Esophagus squamous epithelium (tissue), 5 donors: ENCODE measurements at places on chromosomes 2 and 18.

GRCh38 chr2:58701688-58702301 is 460.7 kb upstream of the FANCL start:
- DNase-seq = no peak

GRCh38 chr2:13638181-13638580 is 921.4 kb downstream of the TRIB2 start:
- no peak for DNase-seq

DNA sequence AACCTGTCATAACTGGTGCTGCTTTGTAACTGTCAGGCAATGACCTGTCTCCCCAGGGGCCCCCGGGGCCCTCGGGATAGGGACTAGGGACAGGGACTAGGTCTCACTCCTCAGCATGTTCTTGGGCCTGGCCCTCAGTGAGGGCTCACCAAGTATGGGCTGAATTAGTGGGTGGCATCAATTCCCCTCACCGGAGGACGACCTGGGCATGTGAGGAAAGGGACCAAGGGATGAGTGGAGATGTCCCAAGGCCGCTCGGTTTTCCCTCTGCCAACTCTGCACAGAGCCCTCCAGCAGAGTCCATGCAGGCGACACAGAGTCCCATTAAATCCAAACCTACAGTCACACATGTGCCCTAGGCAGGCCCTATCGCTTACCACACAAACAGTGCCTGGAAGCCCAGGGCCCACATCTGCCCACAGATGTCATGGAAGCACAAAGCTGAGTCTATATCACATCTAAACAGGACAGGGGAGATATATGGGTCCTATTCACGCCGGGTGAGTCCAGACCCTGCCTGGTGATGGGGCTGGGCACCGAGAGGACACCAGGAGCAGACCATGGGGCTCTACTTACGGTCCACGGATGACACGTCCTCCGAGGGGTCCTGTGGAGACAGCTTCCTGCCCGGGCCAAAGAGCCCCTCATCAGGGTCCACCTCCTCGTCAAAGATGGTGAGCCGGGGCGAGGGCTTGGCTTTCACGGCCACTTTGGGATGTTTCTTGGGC is 26.6 kb downstream of the HS1BP3 start:
- DNase-seq = no peak

DNA sequence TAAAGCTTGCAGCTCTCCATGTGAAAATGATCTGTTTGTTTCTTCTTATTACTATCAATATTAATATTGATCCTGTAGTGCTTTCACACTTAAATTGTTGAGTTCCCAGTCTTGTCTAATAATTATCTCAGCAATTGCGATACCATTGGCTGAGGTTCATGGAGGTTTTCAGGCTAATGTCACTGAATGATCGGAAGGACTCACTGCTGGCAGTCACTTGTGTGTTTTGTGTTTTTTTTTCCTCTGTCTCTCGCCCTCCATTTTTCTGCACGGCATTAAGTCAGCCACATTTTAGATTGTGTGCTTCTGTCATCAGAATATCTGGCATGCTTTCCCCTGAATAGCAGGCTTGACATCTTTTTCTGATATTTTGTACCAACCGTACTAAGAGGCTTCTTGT is 43.7 kb downstream of the AGAP1 start:
- no peak for DNase-seq

- DNase-seq = no peak
Observed at GRCh38 chr2:226703514-226703913, 96.1 kb downstream of the IRS1 start.

DNA sequence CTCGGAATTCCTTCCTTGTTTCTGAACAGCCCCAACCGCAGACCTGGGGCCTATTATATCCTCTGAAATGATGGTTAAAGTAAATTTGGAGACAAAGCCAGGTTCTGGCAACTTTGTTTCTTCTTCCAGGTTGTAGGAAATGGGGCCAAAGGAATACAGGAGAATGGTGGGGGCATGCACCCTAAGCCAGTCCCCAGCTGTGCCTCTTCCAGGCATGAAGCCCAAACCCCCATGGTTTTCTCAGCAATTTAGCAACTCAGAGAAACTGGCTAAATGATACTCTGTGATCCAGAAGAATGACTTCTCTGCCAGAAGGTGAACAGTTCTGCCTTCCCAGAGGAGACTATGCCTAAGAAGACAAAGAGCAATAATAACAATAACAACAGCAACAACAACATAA is 635.0 kb upstream of the FANCL start:
- no peak for DNase-seq

- DNase-seq = no peak
Observed at GRCh38 chr18:8705238-8705960, at the start of gene MTCL1. TSS of gene MTCL1 (plus strand) at chr18:8705556. CDS start at chr18:8705661, 105 bp downstream.

- DNase-seq = no peak
Observed at GRCh38 chr2:28835781-28836180, 25.1 kb downstream of the SPDYA start.

- DNase-seq = no peak
Observed at GRCh38 chr2:206415618-206416243, 27.6 kb upstream of the ADAM23 start.

DNA sequence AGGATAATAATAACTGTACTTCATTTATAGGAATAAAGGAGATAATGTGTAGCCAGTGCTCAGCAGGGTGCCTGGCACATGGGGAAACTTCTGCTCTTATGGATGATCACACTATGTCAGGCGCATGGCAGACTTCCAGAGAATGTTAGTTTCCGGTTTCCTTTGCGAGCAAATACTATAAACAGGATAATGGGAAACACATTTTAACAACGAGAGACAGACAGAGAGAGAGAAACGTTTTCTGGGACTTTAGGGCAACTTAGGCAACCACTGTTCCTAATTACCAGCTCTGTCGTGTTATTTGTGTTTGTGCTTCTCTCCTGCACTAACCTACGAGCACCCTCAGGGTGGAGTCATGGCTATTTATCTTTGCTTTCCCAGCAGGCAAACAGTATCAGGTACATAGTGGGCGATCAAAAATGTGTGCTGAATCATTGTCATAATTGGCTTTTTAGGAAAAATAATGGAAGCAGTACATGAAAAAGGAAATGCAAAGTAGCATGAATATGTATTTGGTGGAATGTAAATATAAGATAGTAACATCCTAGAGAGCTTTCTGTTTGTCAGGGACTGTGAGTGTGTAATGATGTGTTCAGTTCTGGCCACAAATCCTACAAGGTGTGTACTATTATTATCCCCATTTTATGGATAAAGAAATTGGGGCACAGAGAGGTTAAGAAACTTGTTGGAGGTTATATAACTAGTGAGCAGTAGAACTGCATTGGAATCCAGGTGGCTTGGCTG is 36.8 kb upstream of the IGFBP2 start:
- DNase-seq = no peak

DNA sequence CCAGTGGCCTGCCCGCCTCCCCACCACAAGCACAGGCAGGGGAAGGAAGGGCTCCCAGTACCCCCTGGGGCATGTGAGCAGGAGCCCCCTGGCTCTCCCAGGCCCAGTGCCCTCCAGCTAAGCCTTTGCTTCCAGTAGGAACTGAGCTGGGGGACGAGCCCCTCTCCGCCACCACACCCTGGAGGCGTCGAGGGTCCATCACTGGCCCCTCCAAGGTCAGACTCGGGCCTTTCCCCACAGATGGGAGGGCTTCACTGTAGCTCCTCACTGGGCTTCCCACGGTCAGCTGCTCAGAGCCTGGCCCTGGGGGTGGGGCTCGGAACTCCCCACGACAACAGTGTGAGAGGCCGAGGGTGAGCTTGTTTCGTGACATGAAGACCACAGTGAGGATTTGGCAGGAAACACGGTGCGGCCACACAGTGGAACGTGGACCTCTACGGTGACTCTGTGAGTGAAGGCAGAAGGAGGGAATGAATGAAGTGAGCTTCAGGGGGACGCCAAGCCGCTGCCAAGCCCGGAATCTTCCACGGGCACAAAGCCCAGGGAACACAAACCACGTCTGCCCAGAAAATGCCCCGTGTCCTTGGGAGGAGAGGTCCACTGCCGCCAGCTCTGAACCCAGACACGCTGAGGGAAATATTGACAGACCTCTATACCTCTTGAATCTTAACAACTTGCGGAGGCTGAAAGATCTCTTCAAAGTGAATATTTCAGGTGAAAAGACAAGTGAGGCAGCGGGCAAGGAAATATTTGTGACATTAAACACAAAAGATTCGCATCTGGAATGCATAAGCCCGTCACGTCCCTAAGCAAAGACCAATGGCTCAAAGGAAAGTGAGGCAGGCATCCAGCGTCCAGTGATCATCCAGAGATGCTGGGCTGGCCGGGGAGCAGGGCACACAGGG is 144.8 kb upstream of the GPC1 start:
- DNase-seq = no peak

GRCh38 chr2:116489944-116490343 is 1324.5 kb upstream of the DDX18 start:
- DNase-seq = no peak

- no peak for DNase-seq
Observed at GRCh38 chr2:207311316-207312005, 145.7 kb upstream of the KLF7 start.

DNA sequence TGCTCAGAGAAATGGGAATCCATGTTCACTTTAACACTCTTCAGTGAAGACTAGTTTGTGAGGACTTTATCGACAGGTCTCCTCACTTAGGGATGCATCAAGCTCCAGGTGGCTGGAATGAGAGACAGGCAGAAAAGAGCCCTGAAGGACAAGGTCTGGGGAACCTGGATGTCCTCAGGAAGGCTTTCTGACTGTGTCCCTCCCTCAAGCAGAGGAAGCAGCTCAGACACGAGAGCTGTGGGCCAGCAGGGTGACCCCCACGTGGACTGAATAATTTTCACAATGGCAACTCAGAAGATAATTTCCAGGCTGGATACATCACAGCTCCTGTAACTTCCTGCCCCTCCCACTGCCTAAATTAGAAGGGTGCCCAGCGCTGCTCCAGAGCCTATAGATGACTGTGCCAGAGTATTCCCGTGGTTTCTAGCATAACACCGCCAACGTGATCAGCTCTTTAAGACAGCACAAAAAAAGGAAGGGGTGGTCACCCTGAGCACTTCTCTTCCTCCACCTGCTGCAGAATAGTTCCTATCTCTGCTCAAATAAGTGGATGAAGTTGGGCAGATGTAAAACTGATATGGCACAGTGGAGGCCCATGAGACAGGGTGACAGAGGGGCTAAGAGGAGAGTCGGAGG is 25.7 kb upstream of the NCK2 start:
- DNase-seq = no peak

- DNase-seq = no peak
Observed at GRCh38 chr2:74391209-74391579, 11.1 kb upstream of the DCTN1 start.

DNA sequence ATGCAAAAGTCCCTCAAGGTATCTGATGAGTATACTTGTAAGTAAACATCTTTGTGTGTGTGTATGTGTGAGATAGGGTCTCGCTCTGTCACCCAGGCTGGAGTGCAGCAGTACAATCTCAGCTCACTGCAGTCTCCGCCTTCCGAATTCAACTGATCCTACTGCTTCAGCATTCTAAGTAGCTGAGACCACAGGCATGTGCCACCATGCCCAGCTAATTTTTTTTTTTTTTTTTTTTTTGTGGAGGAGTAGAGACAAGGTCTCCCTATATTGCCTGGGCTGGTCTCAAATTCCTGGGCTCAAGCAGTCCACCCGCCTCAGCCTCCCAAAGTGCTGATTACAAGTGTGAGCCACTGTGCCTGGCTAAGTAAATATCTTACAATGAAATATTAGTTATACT is 23.2 kb downstream of the ADAM17 start:
- DNase-seq = no peak

DNA sequence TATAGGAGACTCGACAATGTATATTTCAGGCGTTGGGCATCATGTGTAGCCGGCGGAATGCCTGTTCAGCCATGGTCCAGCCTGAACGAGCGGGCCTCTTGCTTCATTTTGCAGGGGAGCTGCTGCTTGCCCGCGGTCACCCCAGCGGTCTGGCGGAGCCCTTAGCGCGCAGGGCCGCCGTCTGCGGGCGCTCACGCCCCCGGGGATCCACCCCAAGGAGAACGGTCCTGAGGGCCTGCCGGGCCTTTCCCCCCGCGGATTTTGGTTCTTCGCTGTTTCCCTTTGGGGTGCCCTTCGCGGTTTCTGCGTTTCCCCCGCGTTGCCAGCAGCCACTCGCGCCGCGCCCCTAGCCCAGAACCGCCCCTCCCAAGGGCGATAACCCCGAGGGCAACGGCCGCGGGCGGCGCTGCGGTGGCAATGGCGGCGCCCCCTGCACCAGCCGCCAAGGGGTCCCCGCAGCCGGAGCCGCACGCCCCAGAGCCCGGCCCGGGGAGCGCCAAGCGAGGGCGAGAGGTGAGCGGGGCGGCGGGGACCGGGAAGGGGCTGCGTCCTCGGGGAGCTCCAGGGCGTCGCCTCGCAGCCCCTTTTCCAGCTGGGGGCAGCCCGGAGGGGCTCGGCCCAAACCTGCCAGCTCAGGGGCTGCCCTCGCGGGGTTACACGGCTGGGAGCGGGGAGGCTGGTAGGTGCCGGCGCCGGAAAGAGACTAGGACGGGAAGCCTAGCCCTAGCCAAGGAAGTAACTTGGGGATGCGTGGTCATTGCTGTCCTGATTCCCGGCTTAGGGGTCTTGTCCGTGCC is at the start of gene MFSD2B:
Gene MFSD2B, plus strand, starts transcription at position 406 of the 797 bp plus-strand sequence. Its CDS starts 12 bp downstream, at position 418.
- DNase-seq = no peak

DNA sequence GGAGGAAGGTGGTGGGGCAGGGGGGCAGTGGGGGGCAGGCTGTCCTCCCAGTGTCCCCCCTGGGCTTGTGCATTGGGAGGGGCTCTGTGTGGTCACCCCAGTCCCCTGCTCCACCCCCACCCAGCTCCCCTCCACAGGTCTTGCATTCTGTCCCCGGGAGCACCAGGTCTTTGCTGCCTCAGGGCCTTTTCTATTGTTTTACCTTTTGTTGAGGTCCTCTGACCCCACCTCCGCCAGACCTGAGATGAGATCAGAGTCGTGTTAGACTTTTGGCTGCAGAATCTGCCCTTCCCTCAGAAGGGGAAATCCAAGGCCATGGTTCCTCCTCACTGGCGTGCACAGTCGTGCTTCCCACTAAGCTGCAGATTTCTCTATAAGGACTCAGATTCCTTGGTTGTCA is 20.8 kb downstream of the ATG4B start:
- DNase-seq = no peak

DNA sequence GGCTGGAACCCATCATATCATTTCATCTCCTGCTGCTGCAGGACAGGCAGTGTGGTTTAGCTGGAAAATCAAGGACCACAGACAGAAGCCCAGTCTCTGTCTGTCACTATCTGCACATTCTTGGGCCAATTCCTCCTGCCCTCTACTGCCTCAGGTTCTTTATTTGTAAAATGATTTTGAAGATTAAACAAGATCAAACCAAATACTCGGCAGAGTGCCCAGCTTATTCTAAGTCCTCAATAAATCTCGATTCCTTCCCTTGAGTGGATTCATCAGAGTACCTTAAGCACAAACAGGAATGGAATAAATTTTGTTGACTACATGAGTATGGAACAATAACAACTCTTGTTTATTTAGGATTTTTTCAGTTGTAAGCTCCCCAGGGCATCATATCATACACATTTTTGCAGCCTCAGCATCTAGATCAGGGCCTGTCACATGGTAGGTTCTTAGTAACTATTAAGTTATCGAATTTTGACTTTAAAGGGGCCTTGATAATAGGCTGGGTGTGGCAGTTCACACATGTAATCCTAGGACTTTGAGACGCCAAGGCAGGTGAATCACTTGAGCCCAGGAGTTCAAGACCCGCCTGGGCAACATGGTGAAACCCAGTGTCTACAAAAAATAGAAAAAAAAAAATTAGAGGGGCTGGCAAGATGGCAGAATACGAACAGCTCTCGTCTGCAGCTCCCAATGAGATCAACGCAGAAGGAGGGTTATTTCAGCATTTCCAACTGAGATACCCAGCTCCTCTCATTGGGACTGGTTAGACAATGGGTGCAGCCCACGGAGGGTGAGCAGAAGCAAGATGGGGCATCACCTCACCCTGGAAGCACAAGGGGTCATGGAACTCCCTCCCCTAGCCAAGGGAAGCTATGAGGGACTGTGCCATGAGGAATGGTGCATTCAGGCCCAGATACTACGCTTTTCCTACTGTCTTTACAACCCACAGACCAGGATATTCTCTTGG is 11.1 kb downstream of the RHOB start:
- no peak for DNase-seq
